ENCODE measurements at places on chromosomes 7 and 10.

DNA sequence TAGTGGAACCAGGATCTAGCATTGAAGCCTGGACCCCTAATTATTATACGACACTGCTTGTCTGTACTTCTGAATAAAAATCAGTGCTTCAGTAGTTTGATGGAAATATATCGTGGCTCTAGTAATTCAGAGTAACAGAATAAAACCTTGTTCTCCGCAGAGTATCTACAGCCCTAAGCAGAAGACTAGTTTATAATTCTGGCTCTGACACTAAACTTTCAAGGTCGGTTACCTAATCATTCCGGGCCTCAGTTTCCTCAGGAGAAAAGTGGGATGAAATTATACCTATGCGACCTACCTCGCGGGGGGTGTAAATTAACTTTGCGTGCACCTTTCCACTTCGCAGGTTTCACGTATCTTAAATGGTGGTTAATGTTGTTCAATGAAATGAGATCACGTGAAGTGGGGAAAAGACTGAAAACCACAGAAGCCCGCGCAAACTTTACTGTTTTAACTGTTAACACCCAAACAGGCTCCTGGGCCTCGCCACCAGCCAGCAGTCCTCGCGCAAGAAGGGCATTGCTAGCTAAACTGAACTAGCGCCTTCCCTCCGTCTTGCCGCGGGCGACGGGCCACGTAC is 615 bp downstream of the THAP5 start:
- DNase-seq: no peak

DNA sequence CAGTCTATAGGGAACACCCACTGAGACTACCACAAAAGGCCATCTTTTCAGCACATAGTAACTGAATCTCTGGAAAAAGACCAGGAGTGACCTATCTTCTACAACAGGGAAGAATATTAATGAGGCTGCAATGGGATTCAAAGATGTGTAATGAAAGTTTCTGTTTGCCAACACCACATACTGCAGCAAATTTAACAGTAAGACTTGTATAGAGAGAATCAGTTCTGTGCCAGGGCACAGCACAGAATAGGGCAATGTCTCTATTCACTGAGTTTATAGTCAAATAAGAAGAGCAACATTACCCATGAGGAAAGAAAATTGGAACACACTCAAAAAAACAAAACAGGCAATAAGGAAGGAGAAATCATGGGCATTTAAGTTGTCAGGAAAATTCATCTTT is 91.4 kb upstream of the PTN start:
- DNase-seq: no peak

DNA sequence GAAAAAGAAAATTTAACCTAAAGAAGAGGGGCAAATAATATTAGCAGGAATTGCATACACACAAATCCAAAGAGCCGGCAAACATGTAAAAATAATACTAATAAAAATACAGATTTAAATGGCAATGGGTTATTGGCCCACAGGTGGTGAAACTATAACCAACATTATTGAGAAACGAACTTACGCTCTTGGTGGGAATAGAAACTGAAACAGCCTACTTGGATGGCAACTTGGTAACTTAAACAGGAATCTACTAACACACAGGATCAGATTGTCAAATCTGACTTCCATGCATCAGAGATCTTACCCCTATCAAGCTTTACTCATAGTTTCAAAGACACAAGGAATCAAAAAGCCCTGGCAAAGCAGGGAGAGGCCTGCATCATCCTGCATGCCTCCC is 66.5 kb downstream of the ANLN start:
- no peak for DNase-seq

DNA sequence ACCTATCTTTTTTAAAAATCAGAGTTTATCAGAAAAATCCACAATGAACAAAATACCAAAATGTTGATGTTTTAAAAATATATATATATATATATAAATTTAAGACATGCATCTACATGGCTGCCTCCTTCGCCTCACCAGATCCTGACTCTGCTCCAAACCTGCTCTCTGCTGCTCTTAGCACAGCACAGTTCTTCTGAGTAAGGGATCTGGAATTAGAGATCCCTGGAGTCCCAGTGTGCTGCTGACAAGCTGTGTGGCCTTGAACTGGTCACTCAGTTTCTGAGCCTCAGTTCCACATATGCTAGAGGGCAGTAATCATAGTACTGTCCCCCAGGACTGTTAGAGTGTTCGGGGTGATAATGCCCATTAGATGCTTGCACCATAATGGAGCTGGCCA is 53.1 kb upstream of the AQP1 start:
- no peak for DNase-seq

- DNase-seq: no peak
Observed at GRCh38 chr10:55742487-55742886, 618.6 kb downstream of the ZWINT start.

GRCh38 chr7:130441408-130441869 is 623 bp upstream of the CEP41 start:
- peak; percentile 87 for DNase-seq

GRCh38 chr10:83986800-83987199 is 152.5 kb upstream of the GHITM start:
- DNase-seq: no peak

- DNase-seq: no peak
Observed at GRCh38 chr10:99057936-99058690, 177.5 kb downstream of the HPSE2 start.

GRCh38 chr7:71377469-71377868 is 245.5 kb downstream of the GALNT17 start:
- no peak for DNase-seq

GRCh38 chr7:100972002-100972347 is 2.6 kb downstream of the MUC12 start:
- no peak for DNase-seq

DNA sequence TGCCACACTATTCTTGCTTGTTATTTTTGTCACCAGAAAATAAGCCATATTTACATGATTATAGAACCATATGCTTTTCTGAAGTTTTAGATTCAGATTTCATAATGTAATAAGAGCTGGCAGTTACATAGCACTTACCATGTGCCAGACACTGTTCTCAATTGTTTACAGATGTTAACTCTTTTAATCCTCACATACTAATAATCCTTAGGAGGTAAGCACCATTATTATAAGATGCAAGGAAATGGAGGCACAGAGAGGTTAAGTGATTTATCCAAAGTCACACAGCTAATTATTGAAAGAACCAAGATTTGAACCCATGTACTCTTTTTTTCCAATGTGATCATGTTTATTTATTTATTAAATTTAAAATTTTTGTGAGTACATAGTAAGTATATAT is 57.2 kb downstream of the CREB5 start:
- no peak for DNase-seq

GRCh38 chr7:71886046-71886445 is 526.1 kb downstream of the CALN1 start:
- no peak for DNase-seq

DNA sequence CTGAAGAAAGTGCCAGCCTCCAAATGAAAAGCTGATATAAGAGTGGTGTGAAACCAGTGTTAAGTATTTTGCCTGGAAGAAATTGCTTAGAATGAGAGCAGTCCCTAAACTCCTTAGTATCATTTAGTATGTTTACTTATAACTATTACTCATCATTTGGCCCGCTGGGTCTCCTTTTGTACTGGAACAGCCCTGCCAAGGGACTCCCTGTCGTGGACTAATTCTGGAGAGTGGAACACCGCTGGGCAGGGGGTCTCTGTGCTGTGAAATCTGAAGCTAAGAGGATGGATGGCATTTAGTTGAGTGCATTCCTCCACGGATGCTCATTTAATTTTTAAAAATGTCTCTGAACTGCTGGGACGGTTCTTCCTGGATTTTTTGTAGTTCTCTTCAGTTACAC is 889.9 kb upstream of the C7orf33 start:
- no peak for DNase-seq

DNA sequence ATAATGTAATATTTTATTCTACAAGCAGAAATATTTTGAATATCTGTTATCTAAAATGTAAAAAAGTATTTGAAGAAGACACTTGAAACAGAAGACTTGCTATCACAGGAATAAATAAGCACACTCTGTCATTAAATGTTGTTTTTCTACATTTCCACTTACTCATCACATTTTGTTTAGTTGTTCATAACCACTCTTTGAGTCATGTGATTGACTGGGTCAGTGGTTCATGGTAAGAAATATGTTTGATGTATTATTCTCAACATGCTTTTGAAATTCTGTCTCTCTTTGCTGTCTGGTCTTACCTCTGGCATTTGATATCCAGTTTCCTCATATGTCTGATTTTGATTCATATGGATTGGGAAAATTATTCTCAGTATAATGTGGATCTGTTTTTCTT is 171.8 kb downstream of the SUGCT start:
- no peak for DNase-seq

- peak; percentile 10 for DNase-seq
Observed at GRCh38 chr7:95045236-95045923, 138.0 kb downstream of the PPP1R9A start.

DNA sequence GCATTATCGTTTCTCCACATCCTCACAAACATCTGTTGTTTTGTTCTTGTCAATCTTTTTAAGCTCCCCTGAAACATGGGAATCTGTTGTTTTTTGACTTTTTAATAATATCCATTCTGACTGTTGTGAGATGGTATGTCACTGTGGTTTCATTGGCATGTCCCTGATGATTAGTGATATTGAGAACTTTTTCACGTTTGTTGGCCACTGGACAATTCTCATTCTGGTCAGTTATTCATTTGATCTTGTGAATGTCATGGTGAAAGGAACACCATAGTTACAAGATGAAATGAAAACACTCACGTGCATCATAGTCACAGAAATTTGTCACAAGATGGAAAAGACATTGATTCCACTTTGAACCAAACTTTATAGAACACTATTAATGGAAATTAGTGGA is 20.5 kb upstream of the SGCE start:
- DNase-seq: no peak

DNA sequence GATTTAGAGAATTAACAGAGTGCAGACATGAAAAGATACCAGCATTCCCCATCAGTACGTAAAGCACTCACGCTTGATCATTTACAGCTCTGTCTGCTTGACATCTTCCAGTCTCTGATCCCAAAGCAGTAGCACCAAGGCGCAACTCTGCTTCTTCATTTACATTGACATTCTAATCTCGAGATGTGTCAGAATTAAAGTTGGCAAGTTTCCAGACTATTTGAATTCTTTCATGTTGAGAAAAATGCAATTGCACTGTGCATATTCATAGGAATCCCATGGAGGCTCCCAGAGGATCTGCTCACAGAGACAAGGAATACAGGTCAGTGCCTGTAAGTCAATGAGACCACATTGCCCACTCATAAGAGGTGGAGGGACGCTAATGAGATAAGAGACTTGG is 183.9 kb downstream of the LRRN3 start:
- DNase-seq: no peak

DNA sequence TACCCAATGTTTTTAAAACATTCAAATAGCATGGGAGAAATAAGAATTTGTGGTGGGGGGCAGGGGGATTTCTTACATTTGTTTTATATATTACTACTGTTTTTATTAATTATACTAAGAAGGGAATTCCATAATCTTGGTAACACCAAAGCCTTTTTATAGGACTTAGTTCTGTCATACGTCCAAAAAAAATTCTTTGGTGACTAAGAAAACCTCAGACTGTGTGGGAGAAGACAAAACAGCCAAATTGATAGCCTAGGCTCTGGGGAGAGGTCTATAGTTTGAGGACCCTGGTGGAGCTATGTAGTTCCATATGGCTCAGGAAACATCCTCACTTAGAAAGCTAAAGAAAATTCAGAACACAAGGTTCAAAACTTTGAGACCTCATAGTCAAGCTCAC is 23.4 kb downstream of the ACSM6 start:
- DNase-seq: no peak

- DNase-seq: no peak
Observed at GRCh38 chr7:92835851-92836488, 403 bp downstream of the CDK6 start.

- DNase-seq: no peak
Observed at GRCh38 chr7:41880107-41880506, 177.2 kb upstream of the INHBA start.

GRCh38 chr7:20152511-20152910 is 64.7 kb downstream of the MACC1 start:
- no peak for DNase-seq

DNA sequence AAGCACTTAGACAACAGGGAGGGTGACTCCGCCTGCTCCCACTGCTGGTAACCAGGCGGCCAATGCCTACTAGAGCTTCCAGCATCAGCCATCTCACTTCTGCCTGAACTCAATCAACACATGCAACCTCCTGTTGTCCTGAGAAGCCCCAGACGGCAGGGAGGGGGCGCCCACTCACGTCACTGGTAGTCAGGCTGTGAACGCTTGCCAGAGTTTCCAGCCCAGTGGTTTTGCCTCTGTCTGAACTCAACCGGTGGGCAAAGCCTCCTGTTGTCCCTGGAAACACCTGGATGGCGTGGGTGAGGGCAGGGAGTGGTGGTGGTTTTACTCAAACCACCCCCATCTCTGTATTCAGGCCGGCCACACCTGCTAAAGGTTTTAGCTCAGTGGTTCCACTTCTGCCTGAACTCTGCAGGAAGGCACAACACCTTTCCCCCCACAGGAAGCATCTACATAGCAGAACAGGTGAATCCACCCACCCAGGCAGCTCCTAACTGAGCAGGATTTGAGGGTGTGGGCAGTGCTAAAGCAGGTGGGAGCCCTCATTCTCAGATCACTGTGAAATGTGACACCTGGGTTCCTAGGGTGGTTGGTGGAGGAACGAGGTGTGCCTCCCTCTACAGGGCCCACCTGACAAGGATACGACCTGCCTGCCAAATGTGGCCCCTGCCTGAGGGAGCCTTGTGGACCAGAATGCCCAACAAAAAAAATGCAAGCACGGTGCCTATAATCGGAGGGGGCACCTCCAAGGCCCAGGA is 563.0 kb upstream of the SEMA3D start:
- peak; percentile 29 for DNase-seq

- no peak for DNase-seq
Observed at GRCh38 chr10:104336821-104337467, 1.3 kb downstream of the ITPRIP start.

DNA sequence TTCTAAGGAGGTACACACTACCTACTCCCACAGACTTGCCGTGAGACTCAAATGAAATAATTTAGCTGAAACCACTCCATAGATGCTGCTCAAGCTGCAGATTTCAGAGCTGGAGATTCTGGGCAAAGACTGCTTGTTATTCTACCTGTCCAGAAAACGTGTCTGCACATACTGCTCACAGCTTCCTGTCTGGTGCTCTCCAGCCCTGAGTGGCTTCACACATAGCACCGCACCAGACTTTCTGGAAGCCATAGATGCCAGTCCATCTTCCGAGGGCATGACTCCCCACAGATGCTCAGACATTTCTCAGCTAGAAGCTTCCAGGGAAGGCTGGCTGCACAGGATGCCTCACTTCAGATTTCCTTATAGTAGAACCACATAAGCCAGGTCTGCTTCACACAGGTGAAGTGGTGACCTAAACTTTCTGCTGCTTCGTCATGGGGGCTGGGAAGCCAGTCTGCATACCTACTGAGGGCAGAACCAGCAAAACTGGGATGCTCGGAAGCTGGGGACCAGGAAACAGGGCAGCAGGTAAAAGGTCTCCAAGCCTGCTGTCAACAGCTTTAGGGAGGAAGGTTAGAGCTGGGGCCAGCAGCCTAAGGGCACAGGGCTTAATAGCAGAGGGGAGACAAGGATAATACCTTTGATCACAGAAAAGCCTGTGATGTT is 18.2 kb downstream of the CCDC6 start:
- DNase-seq: no peak

GRCh38 chr10:123038782-123039631 is 30.2 kb downstream of the ACADSB start:
- DNase-seq: no peak

GRCh38 chr10:49161411-49161997 is 26.7 kb downstream of the TMEM273 start:
- DNase-seq: no peak

Data from SHP77 (cell line).